Renal cortical epithelial cell (primary cell): ENCODE measurements at places on chromosomes 1 and 21. TPM values are rescaled to one million over a fixed set of nuclear protein-coding genes. Genes with fewer than 3 reads are reported as not detected.

The SLC19A1 gene
- 5.9 and 8.2 TPM in 2 replicates for total RNA-seq

The TESK2 gene
- total RNA-seq: 1.0 and 1.6 TPM in 2 replicates

The TBX15 gene
- total RNA-seq: 0.87 and 0.89 TPM in 2 replicates

The FCRL2 gene
- not detected in 2 replicates for total RNA-seq

The PIK3C2B gene
- total RNA-seq: 1.9 and 9.7 TPM in 2 replicates

The PLEKHN1 gene
- 2.4 and 2.6 TPM in 2 replicates for total RNA-seq

The CD1B gene
- not detected in 2 replicates for total RNA-seq

The FOXD2 gene
- total RNA-seq: 0.15 TPM in 1 of 2 replicates, not detected in the other

The CCDC181 gene
- total RNA-seq: 3.8 and 6.0 TPM in 2 replicates

DNA sequence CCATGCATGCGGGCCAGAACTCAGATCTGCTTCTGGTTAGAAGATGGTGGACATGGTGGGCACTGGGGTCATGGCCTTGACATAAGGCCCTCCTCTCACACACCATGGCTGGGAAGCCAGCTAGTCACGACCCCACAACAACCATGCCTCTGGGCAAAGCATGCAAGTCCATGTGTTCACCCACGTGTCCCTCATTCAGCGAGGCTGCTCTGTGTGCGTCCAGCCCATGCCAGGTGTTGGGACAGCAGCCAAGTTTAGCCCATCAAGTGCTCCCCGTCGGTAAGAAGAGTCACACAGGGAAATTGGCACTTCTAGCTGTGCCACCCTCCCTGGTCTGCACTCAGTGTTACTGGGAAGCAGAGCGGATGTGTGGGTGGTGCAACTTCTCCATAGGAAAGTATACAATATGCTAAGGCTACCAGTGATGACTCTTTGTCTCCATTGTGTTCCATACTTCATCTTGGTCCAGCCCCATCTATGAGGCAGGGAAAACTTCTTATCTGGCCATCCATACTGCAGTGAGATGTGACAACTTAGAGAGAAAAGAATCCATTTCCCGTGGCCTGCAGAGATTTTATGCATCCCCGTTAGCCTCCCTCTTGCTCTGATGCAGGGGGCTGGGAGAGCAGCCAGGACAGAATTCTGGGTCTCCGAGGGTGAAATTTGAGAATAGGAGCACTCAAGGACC lies 198.0 kb downstream of the GRIK3 start:
- DNase-seq: no peak

- no peak for DNase-seq
Measured at GRCh38 chr21:26451081-26451740, 121.9 kb downstream of the CYYR1 start.

DNA sequence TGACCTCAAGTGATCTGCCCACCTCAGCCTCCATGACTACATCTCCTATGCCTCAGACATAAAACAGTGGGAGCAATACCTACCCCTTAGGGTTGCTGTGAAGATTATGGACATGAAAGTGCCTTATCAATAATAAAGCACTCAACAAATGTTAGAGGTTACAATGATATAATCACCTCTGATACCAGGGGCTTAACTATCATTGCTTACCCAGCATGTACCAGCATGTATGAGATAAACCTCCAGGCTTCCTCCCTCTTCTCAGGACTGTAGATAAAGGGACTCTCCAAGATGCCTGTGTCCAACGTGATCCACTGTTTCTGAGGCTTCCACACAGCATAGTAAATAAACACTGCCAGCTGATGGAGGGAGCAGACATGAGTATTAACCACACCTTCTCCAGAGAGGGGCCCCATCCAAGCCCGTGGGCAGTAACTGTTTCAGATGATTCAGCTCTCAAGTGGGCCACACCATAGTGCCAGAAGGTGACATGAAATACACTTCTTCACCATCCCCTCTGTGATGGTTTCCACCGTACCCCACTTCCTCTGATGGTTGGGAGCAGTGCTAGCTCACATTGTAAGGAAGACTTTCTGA lies 26.2 kb downstream of the RHBDL2 start:
- DNase-seq: no peak

GRCh38 chr21:26708223-26708800 lies 135.2 kb upstream of the CYYR1 start:
- DNase-seq: no peak

- no peak for DNase-seq
Measured at GRCh38 chr1:102852613-102853012, 255.7 kb downstream of the COL11A1 start.

GRCh38 chr21:25961042-25961441 lies 209.5 kb downstream of the APP start:
- DNase-seq: no peak

- DNase-seq: peak; percentile 74
Measured at GRCh38 chr21:32728456-32728839, 635 bp upstream of the SYNJ1 start.

DNA sequence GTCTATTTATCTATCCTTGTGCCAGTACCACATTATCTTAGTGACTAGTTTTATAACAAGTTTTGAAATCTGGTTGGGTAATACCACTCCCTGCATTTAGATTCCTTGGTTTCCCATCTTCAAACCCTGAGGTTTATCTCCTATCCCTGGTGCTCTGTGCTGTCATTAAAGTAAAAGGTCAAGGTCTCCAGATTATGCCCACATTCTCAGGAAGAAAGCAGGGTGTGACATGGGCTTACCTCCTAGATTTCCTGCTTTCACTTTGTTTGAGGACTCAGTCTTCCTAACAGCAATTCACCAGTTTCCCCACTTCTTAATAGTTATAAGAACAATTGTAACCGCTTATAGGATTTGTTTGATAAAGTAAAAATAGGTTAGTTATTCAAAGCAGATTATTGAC lies 86.0 kb downstream of the CACHD1 start:
- no peak for DNase-seq

DNA sequence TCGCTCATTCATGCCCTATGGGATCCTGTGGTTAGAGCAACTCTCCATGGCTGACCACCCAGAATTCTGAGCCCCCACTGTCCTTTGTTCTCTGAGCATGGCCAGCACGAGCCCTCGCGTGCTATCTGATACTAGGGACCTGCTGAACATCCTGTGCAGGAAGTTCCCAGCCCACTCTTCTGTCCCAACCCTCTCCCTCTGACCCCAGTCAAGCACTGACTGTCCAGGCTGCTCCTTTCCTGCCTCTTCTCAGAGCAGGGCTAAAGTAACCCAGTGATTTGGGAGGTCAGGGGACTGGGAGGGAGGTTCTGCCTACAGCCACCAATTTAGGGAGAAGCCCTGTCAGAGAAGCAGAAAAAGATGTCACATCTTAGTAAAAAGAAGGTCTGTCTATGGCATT lies 21.2 kb downstream of the CYP4B1 start:
- DNase-seq: no peak

DNA sequence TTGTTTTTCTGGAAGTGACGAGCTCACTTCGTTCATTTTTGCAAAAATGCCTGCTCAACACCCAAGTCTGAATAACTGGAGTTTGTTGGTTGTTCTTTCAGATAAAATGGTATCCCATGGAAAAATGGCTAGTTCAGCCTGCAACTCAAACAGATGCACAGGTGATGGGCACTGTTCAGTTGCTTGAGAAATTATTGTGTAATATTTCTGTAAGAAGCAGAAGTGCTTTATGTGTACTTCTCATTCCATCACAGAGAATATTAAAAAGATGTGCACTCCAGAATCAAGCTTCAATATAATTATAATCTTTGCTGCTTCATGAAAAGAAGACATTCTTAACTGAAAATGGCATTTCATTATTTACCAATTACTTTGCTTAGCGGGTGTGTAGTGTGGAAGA lies 9.1 kb downstream of the SYT2 start:
- DNase-seq: no peak

GRCh38 chr1:43653339-43653738 lies 3.4 kb downstream of the KDM4A start:
- peak; percentile 42 for DNase-seq

GRCh38 chr1:101185421-101185820 lies 51.4 kb upstream of the S1PR1 start:
- DNase-seq: no peak

- no peak for DNase-seq
Measured at GRCh38 chr1:180027949-180028445, 73.4 kb downstream of the CEP350 start.

DNA sequence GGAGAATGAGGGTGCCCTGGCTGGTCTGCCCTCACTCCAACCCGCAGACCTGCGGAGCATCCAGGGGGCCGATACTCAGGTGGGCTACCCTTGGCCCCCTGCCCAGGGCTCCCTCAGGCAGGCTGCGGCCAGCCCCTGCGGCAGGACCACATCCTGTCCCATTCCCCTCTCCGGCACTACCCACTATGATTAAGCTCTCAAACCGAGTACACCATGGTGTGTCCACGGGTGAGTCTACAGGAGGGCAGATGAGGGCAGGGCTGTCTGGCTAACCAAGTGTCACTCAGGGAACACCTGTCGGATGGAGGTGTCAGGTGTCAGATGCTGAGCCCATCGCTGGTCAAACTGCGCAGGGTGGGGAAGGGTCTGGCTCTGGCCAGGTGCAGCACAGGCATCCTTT lies 47.2 kb downstream of the SLC66A1 start:
- no peak for DNase-seq

- no peak for DNase-seq
Measured at GRCh38 chr1:38577937-38578270, 281.7 kb downstream of the RRAGC start.

- DNase-seq: no peak
Measured at GRCh38 chr21:26409735-26410134, 163.4 kb downstream of the CYYR1 start.

- no peak for DNase-seq
Measured at GRCh38 chr1:5220421-5220820, 566.0 kb downstream of the AJAP1 start.

GRCh38 chr1:178633056-178633455 lies 92.0 kb upstream of the RALGPS2 start:
- peak; percentile 74 for DNase-seq

- no peak for DNase-seq
Measured at GRCh38 chr1:77413541-77414335, 131.9 kb downstream of the AK5 start.

- DNase-seq: no peak
Measured at GRCh38 chr1:73701826-73702225, 496.1 kb downstream of the LRRIQ3 start.

DNA sequence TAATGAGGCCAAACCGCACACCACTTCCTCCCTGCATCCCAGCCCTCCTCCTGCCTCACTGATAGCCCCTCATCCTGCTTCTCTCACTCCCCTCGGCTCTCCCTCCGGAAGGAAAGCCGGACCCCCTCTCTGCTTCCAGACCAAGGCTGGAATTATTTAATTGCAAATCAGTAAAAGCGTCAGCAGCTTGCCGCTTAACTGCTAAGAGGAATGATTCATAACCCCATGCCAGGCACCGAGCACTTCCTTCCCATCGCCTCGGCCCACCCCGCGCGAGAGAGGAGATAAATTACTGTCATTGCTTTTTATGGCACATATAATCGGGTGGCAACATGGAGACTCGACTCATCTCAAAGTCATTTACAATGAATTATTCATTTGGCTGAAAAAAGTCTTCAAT lies 77.3 kb downstream of the UBIAD1 start:
- DNase-seq: no peak

DNA sequence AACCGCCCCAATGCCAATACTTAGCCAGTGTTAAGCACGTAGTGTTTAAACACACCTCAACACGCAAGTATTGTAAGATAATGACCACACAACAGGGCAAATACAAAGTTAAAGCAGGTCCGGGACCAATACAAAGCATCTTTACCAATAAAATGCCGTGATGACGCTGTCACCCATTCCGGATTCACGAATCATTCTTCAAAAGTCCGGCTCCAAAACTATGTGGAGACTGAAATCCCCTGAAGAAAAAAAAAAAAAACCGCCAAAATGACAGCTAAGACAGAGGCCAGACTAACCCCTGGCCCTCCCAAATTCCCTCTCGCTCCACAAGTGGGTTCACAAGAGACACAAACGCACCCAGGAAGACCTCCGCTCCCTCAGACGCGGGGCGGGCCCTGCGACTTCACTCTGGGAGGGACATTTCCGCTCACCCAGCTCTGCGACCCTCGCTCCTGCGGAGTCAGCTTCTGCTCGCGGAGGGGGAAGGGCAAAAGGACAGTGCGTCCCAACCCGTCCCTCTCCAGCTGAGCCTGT lies 625 bp upstream of the DARS2 start:
- DNase-seq: peak; percentile 19

GRCh38 chr1:192967901-192968300 lies 91.3 kb downstream of the UCHL5 start:
- DNase-seq: no peak

GRCh38 chr1:19656134-19656779 lies 8.4 kb upstream of the HTR6 start:
- no peak for DNase-seq

DNA sequence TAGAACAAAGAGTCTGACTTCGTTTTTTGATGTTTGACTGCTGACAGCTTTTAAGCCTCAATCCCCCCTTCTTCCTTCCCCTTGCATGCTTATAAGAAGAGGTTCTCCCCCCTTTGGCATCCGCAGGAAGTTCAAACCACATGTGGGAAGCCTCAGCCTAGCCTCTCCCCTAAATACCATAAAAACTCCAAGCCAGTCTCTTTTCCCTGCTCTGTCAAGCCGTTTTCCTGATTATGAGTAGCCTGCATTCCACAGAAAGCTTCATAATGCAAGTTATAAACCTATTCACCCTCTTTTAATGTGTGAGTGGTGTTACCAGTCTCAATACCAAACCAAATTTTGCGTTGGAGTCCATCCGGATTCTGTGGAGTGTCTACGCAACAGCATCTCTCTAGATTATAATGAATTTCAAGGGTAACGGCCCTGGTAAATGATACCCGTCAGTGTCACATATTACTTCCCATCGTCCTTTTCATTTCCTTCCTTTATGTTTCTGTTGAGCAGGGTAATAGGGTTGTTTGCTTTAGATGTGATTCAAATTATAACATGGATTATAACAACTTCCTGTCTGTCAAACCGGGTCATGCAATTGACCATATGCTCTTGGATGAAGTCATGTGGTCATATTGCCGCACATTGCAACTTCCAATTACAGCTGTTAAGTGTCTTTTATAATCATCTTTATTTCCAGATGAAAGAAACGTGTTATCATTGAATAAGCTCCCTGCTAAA lies 717.5 kb downstream of the RWDD3 start:
- no peak for DNase-seq

DNA sequence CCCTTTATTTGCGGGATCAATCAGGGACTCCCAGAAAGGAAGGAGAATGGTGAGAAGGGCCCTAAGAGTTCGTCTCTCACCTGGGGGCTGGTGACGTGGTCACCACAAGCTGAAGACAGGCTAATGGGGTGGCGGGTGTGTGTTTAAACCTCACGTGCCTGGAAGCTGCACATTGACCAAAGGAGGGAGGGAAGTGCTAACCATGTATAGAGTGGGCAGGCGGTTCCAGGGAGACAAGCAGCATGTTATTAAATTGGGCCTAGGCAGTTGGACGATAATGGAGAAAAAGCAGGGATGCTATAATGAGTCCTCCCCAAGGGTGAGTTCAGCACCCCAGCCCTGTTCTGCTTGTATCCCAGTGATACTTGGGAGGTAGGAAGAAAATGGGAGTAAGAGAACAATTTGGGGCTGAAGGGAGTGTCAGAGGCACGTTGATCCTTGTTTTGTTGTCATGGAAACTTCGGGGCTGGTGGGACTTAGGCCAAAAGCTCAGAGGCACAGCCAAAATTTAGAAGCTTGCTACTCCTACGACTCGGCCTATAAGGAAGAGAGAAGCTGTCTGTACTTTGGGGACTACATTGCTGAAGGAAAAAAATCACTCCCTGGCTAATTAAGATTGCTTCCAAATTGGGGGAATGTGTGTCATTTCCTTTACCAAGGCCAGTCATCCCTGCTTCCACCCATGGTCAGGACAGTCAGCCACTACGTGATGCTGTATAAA lies 33.2 kb upstream of the EPHA8 start:
- no peak for DNase-seq
